ENCODE measurements at places on chromosomes 3 and 15. TPM values are rescaled to one million over a fixed set of nuclear protein-coding genes. Genes with fewer than 3 reads are reported as not detected.

- DNase-seq, result no peak
These were observed 48.6 kb downstream of the SMAD6 start for GRCh38 chr15:66750609-66751008.

GOLGA8H gene
- 0.51 TPM for total RNA-seq

DNA sequence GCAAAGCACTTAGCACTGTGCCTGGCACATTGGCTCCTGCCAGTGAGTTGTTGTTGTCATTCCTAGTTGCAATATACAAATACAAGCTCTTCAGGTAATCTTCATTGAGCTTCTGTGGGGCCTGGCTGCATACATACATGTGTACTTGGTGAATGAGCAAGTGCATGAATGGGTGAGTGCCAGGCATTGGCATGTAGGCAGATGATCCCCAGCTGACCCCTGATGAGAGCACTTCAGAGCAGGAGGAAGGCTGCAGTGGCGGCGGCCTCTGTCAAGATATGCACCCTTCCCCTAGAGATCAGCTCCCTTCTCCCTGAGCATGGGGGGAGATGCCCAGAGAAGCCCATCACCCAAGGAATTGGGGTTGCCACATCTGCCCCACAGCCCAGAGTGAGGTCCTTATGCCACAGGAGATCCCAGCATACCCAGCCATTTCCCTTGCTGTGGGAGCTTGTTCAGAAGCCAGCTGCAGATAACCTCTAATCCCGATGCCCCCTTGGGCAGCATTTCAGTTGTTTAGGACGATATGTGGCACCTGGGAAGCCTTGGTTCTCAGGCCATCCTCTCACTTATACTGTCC is 8.8 kb downstream of the CACNA2D3 start:
- DNase-seq, result no peak

DNA sequence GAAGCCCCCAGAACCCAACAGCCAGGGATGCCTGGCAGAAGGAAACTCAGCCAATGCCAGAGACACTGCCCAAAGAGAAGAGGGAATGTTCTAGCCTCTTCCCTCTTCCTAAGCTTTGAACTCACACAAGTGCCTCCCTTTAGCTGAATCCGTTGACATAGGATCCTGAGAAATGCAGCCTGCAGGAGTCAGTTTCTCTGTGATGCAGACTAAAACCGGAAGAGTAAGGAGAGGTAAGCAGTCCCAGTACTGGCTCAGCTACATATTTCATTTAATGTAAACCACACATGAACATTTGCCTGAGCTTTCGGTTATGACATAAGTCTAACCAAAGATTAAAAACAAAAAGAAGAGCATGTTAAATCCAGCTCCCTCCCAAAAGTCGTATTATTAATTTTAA is 768.7 kb downstream of the TBL1XR1 start:
- DNase-seq, result no peak

GRK7 gene
- not detected for total RNA-seq

ITGA11 gene
- 1.6 TPM for total RNA-seq

GRCh38 chr15:70351941-70352774 is 254.4 kb upstream of the TLE3 start:
- no peak for DNase-seq

THPO gene
- total RNA-seq, result not detected

- no peak for DNase-seq
These were observed 20.3 kb upstream of the NOX5 start for GRCh38 chr15:68994149-68994548.

BFSP2 gene
- total RNA-seq, result not detected

MYO5A gene
- total RNA-seq, result 11.8 TPM

ARPIN gene
- 9.1 TPM for total RNA-seq

BSN gene
- total RNA-seq, result under 0.01 TPM

GOLGA8G gene
- total RNA-seq, result not detected

GUCA1C gene
- total RNA-seq, result 0.23 TPM

- no peak for DNase-seq
These were observed 13.2 kb downstream of the TSPAN3 start for GRCh38 chr15:77057685-77058084.

DNA sequence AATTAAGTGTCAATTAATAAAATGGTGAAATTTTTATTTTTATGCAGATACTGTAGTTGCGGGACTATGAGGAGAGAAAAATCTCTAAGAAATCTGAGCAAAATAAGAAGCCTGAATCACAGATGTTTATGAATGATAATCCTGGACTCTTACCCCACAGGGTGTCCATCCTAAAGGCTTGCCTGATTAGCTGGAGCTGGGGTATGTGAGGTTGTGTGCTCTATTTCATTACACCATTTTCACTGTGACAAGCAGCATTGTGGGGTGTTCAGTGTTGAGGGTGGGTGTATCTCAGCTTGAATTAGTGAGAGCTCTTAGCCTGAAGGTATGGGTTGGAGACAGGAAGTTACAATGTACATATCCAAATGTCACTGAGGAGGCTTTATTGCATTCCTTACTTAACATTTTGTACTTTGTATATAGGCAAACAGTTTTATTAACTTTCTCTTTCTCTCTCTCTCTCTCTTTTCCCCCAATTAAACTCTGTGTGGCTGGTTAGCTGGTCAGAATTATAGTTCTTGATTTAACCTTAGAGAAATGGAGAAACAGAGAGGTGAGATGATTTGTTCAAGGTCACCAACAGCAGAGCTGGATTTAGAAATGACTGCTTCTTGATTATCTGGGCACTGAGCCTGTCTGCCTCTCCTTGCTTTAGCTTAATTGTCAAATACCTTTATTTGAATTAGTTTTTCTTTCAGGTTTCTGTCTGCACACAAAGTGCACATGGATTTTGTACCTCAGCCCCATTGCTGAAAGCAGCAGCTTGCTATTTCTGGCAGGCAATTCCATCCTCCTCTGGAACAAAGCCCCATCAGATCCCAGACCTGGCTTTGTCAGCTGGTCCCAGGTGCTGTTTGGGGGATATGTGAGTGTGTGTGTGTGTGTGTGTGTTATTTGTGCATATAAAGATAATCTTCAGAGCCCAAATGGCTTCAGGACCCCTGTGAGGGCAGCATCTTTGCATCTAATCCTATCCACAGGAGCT is 35.8 kb downstream of the GJD2 start:
- no peak for DNase-seq

- peak; percentile 37 for DNase-seq
These were observed 87.5 kb upstream of the DAZL start for GRCh38 chr3:16692486-16693344.

DPPA2 gene
- total RNA-seq, result not detected

GRCh38 chr3:14614189-14614588 is 37.4 kb upstream of the CCDC174 start:
- DNase-seq, result no peak

DNA sequence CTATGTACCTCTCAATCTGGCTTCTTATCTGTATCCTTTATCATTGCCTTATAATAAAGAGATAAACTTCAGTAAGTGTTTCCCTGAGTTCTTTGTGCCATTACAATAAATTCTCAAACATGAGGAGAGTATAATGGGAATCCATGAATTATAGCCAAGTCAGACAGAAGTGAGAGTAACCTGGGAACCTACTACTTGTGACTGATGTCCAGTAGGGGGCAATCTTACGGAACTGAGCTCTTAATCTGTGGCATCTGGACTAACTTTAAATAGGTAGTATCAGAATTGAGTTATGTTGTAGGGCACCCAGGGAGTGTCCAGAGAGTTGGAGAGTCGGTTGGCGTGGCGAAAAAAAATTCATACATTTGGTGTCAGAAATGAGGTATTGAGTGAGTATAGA is 542.6 kb downstream of the ZBBX start:
- peak; percentile 1 for DNase-seq

DNA sequence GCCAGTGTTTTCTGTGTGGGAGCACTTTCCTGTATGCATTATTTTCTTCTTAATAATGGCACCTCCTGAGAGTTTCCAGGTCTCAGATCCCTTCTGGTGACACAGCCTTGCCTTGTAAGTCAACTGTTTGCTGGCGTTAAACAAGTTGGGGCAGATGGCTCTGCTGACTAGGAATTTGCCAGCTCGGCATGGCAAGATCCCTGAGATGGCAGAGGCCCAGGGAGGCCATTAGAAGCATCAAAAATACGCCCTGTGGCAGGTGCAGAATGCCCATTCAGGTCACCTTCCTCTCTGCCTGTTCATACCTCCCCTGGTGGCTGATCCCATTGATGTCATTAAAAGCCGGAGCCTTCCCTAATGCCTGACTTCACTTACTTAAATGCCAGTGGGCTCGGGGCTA is 320.9 kb upstream of the CTDSPL start:
- DNase-seq, result no peak

RETNLB gene
- not detected for total RNA-seq

DNA sequence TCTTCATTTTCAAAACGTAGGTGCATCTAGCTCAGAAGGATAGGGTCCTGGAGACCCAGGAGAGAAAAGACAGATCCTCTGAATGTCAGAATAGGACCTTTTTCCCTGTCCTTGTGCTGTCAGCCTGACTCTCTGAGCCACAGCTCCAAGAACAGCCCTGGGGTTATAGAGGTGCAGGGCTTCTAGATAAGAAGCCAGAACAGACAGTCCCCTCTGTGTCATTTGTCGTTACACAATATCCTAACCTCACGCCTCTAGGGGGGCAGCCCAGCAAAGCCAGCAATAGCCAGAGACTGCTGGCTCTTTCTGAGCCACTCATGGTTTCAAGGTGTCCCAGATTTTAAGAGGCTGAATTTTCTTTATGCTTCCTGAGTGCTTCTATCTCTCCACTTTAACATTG is 153.2 kb upstream of the THBS1 start:
- DNase-seq, result no peak

DNA sequence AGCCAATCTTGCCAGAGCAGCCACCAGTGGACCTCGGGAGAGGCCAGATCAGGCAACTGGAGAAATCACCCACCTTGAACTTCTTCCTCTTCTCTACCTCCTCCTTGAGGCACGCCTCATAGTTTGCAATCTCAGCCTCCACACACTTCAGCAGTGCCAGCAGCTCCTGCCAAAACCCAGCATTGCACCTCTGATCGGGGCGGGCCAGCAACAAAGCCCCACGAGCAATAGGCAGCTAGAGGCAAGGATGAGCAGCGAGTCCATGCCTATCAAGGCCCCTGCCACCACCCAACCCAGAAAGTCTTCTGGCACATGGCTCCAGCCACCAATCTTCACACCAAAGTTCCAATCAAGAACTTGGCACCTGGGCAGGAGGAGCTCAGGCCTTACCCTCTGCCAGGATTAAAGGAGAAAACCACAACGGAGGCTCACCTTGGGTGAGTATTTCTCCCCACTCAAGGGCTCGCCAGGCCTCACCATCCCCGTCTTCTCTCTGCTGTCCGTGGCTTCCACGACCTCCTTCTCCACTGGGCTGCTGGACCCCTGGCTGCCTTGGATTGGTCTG is 42.1 kb downstream of the SEMA3G start:
- DNase-seq, result no peak

GRCh38 chr15:51577636-51578304 is 44.8 kb downstream of the DMXL2 start:
- no peak for DNase-seq

GADL1 gene
- not detected for total RNA-seq

- DNase-seq, result no peak
These were observed 837.5 kb downstream of the MCTP2 start for GRCh38 chr15:95068701-95069521.

TM4SF1 gene
- 304 TPM for total RNA-seq

CYP1A2 gene
- total RNA-seq, result not detected

DNA sequence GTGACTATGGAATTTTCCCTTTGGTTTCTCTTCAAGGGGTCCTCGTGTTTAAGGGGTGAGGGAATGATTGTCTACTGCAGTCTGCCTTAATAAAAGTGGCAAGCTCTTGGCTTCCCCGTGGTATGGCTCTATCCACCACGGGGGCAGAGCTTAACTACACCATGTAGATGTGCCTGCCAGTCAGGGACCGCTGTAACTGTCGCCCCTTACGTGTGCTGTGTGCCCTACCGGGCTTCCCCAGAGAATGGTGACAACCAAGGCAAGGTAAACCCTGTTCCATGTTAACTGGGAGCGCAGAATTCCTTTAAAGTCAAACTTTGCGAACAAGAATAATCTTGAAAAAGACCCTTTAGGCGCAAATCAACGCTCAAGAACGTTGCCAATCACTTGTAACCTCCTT is 966 bp upstream of the C3orf80 start:
- DNase-seq, result no peak

RGMA gene
- 0.40 TPM for total RNA-seq

IL20RB gene
- total RNA-seq, result 0.14 TPM

DNA sequence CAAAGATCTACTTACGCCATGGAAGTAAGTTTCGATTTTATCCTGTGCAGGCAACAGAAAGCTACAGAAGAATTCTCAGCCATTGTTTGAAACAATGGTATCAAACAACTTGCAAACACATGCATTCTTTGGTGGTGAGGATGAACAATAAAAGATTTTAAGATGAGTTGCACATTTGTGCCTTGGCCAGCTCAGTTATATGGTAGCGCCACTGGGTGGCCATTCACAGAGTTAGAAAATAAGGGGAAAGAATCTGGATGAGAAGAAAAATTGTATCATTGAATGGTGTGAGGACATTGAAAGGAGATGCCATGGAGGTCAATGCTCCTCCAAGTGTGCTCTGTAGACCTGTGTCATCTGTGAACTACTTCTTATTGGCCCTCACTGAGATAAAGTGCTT is 11.6 kb downstream of the CADPS start:
- no peak for DNase-seq

- no peak for DNase-seq
These were observed 7.3 kb downstream of the TBC1D2B start for GRCh38 chr15:78070049-78070700.

CLRN1 gene
- total RNA-seq, result not detected

DNA sequence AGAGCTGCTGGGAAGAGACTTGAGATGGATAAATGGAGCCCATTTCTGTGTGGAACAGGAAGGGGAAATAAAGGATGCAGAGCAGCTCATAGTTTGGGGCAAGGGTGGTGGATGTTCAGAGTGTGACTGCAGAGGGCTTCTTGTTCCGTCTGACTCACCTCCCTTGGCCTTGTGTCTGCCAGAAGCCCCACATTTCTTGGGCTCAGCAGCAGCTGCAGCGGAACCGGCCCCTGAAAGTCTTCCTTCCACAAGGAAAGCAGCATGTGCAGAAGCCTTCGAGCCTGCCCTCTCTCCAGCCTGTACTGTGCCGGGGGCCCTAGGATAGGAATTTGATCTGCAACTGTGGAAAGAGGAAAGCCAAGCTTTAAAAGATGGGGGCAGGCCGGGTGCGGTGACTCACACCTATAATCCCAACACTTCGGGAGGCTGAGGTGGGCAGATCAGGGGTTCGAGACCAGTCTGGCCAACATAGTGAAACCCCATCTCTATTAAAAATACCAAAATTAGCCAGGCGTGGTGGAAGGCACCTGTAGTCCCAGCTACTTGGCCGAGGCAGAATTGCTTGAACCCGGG is 11.5 kb downstream of the CDAN1 start:
- DNase-seq, result no peak

GRCh38 chr3:50417637-50418033 is 58.3 kb upstream of the TMEM115 start:
- no peak for DNase-seq

GRCh38 chr3:30435861-30436331 is 170.5 kb upstream of the TGFBR2 start:
- DNase-seq, result no peak

Measured in epithelial cell of proximal tubule (primary cell).